ENCODE measurements at places on chromosomes 5 and 9.

DNA sequence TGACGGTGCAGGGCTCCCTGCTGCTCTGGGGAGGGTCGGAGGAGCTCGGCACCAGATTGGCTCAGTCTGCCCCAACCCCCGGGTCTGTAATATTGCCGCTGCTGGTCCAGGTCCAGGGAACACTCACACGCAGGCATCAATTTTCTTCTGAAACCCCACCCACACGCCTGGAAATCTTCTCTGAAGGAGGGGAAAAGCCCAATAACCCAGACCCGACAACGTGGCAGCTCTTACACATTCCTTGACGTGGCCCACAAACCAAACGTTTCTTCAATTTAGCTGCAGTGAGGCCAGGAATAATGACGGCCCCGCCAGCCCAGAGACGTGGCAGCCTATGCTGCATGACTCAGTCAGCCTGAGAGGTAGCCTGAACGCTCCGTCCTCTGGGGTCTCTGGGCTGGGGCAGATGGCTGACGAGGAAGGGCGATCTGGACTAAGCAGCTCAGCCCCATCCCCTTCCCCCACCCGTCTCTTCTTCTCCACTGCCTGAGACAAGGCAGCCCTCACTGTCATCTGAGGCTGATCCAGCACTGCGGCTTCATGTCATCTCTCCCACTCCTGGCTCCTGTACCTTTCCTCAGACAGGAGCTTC is 9.9 kb upstream of the SPARC start:
- peak; percentile 74 for DNase-seq

DNA sequence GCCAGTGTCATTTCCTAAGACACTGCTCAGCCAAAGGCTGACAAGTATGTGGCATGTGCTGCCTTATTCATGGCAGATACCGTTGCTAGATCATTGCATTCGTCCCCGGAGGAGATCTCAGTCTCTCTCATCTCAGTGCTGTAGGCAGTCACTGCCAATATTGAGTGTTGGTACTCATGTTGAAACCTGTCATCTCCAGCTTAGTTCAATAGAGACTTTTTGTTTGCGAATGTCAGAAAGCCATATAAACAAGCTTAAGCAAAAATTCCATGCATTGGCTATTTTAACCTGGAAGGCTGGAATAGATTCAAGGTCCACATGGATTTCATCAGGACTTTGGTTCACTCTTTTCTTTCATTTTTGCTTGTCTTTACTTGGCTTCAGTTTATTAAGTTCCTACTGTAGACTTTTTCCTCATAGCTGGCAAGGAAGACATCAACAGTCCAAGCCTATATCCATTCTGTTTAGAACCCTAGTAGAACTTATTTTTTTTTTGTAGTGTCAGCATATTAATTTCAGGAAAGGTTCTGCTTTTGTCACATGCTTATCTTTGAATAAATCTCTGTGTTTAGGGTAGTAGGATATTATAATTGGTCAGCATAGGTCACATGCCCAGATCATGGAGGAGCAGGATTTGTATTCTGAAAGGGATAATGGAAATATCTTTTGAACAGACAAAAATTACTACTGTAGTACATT is 66.8 kb downstream of the FCHO2 start:
- DNase-seq = no peak

DNA sequence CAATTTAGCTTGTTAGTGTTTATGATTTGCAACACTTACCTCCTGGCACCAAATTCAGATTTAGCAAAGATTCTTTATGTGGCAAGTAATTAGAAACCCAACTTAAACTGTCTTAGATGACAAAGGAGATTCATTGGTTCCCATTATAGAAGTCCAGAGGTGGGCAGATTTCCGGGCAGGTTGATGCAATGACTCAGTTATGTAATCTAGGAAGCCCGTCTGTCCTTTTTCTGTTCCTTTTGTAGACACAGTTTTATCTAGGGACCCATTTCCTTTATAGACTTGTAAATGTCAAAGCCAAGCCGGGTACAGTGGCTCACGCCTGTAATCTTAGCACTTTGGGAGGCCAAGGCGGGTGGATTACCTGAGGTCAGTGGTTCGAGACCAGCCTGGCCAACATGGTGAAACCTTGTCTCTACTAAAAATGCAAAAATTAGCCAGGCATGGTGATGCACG is 20.3 kb upstream of the ANKRD33B start:
- no peak for DNase-seq

DNA sequence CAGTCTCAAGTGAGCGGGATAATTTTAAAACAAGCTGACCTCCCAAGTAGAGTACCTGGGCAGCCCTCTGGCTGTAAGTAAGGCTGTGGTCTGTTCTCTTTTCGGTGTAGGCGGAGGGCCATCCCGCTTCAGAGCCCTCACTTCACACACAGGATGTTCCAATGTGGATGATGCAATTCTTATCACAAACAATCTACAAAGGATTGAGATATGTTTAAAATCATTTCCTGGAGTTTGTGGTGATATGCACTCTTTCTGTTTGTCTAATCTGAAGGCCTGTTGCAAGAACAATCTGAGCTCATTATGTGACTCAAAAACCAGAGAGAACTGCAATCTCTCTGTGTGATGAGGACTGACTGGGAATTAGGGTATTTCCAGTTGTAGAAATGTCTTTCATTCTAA is 42.5 kb downstream of the ITGA2 start:
- peak; percentile 81 for DNase-seq

DNA sequence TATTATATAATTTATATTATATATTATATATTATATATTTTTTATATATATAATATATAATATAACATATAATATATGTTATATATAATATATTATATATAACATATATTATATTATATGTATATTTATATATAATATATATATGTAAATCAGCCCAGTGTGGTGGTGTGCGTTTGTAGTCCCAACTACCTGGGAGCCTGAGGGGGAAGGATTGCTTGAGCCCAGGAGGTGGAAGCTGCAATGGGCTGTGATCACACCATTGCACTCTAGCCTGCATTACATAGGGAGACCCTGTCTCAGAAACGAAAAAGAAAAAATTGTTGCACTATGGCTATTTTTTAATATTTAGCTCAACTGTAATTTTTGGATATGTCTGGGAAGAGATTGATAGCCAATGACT is 52.4 kb downstream of the NSD1 start:
- no peak for DNase-seq

DNA sequence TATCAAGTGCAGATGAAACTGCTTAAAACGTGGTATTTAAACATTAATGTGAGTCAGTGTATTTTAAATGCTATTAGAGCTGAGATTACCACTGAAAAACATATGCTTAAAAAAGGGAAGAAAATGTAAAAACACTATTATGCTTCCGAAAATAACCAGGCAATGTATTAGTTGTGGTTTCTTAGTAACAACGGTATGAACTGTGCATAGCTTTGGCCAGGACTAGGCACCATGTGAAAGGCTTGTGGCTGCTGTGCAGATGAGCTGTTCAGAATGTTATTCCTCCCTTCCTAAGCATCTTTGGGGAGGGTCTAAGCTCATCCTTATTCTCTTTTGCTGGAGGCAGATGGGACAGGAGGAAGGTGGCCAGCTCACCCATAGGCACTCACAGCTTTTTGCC is 84.9 kb downstream of the NTRK2 start:
- DNase-seq = no peak

DNA sequence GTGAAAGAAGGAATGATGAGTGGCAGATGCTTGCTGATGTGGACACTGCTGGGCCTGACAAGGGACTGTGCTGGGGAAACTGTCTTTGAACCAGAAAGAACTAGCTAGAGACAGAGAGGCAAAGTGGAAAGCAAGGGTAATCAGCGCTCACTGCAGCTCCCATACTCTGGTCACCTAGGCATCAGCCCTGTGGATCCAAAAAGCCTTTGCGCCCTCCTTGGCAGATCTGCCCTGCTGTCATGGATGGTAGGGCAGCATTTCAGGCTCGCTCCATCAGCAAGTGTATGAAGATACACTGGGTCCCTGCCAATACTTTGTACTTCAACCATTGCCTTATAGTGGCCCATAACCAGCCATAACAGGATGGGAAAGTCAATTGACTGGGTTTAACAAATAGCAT is 6.6 kb upstream of the ALDH1B1 start:
- no peak for DNase-seq

- no peak for DNase-seq
Observed at GRCh38 chr9:113309204-113309813, 6.1 kb upstream of the RNF183 start.

GRCh38 chr9:137705443-137705863 is 86.6 kb downstream of the EHMT1 start:
- DNase-seq = no peak

DNA sequence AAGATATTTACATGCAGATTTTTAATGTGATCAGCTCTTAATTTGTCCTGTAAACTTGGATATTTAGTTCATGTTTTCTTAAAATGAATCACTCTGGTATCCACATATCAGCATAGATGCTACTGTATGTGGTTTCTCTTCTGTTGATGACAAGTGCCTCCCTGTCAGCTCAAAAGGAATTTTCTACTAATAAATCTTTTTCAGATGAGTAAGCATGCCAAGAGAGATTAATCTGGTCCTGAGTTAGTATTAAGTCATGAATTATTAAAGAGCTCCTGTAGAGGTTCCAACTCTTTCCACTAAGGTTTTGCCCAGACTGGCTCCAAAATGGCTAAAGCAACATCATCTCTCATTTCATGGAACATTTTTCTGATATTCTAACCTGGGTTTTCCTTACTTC is 129.2 kb downstream of the GOLPH3 start:
- DNase-seq = peak; percentile 82

GRCh38 chr9:113317777-113318176 is 14.6 kb upstream of the RNF183 start:
- DNase-seq = no peak

DNA sequence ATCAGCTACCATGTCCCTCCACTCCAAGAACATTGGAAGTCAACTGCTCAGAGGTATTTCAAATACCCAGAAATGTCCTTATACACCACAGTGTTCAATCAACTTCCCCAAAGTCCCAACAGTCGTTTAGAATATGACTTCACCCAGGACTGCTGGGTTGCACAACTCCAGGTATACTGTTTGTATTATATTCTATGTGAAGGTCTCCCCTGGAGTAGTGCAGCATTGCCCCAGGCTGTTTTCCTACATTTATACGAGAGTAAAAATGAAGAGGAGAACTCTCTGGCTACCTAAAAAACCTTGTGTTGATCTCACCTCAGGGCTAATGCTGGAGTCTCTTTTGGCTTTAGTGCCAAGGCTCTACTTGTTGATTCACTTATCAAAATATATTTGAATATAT is 183.6 kb upstream of the MAP3K1 start:
- DNase-seq = no peak

DNA sequence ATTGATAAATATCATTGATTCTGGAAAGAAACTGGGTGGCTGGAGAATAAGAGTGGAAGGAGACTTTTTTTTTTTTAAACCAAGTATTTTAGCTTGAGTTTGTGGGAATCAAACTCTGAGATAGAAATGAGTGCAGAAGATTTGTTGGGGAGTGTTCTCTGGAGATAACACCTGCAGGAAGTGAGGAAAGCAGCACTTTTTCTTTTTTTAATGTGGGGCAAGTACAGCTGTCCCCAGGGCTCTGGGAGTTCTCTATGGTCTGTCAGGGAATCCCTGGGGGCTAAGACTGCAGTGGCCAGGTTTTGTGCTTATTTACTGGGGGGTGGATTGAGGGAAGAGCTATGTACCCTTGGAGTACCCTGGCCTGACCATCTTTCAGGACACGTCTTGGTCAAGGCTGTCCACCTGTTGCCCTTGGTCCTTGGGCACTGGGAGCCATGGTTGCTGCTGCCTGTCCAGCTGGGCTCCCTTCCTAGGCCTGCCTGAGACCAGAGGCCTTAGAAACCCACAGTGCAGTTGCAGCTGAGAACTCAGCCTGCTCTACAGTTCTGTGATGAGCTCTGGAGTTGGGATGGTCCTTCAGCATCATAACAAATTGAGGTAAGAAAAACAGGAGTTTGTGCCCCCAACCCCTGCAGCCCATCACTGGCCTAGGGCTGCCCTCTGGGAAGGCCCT is 85.8 kb downstream of the PHAX start:
- DNase-seq = no peak

DNA sequence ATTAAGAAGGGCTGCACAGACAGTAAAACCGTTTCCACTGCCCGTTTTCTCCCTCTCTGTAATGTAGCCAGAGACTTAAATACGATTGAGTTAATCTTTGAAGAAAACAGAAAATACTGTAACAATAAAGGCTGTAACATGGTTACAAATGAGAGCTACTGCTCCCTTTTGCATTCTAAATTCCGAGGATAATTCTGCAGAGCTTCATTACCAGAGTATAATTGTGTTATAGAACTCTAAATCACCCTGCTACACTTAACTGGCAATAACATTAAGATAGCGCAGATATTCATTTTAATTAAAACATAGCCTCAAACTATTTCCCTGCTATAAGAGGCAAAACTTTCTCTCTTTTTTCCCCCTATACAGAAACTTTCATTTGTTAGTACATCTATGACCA is 283.7 kb upstream of the BRINP1 start:
- DNase-seq = no peak

DNA sequence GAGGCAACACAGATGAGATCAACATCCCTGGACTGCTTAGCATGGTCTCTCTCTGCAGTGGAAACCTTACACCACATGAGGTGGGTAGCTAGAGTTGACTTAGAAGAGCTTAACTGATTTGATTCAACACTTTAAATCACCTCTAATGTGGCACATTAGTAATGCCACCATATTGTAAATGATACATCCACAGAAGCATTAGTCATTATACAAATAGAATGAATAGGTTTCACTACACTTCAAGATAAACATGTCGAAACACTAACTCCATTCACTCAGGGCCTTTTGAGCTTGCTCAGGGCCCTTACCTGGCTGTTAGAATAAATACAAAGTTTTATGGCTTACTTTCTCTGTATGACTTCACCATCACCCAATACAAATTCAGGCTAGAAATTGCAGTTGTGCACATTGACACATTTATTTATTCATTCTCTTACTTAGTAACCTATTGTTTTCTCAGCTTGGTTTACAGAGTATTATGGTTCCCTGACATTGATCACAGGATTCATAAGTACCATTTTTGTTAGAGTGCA is 9.3 kb upstream of the SMAD5 start:
- no peak for DNase-seq

DNA sequence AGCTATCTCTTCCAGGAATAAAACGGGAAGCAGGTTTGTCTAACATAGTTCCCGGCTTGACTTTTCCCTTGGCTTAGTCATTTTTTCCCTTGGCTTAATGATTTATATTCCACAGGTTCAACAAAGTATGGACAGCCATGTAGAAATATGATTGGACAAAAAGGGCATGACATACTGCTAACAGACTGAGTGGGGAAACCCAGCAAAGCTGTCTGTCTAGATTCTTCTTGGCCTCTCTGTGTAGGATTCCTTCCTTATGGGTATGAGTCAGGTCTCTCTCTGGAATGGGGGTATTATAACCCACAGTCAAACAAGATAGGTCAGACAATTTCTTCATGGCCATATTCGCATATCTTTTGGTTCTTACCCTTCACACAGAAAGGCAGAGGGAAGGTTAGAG is 5.7 kb upstream of the MTAP start:
- no peak for DNase-seq

GRCh38 chr5:175750511-175750931 is 92.7 kb downstream of the HRH2 start:
- DNase-seq = no peak

- DNase-seq = no peak
Observed at GRCh38 chr9:104921067-104921741, 6.8 kb downstream of the ABCA1 start.
